ENCODE measurements at places on chromosomes 2 and 18.

DNA sequence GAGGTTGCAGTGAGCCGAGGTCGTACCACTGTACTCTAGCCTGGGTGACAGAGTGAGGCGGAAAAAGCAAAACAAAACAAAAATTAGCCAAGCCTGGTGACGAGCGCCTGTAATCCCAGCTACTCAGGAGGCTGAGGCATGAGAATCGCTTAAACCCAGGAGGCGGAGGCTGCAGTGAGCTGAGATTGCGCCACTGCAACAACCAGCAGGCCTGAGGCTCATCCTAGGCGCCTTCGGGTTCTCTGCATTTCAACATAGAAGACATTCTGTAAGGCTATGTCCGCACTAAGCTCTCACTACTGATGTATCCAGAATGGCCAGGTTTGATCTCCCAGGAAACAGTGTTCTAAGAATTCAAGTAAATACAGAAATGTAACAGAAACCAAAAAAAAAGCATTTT is 23.5 kb downstream of the PTPN2 start:
- no peak for DNase-seq

GRCh38 chr18:36028859-36029258 is 38.5 kb downstream of the RPRD1A start:
- DNase-seq, result no peak

DNA sequence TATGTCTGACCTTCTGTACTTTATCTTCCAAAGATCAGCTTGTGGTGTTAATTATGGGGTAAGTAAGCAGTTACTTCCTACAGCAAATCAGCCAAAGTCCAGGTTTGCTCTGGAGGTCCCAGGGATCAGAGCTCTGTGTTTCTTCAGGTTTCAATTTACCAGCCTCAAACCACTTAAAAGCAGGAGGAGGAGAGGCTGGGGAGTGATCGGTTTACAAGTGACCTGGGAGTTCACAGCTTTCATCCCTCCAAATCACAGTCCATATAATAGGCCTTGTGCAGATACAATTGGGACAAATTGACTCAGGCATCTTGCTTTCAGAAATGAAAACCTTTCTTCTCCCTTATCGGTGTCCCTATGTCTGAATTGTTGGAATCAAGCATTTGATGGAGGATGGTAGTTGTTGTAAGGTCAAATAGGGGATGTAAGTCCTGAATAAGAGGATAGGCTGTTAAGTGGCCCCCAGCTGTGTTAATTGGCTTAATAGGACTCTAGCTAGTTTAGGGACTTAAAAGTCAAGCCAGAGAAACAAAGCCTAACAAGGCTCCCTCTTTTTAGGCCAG is 188.0 kb upstream of the NT5C1B start:
- no peak for DNase-seq

GRCh38 chr18:27808683-27809082 is 368.2 kb downstream of the CDH2 start:
- no peak for DNase-seq

- no peak for DNase-seq
These were observed 70.3 kb downstream of the WDR7 start for GRCh38 chr18:56721491-56721890.

- DNase-seq, result no peak
These were observed 92.7 kb downstream of the MRO start for GRCh38 chr18:50726960-50727589.

DNA sequence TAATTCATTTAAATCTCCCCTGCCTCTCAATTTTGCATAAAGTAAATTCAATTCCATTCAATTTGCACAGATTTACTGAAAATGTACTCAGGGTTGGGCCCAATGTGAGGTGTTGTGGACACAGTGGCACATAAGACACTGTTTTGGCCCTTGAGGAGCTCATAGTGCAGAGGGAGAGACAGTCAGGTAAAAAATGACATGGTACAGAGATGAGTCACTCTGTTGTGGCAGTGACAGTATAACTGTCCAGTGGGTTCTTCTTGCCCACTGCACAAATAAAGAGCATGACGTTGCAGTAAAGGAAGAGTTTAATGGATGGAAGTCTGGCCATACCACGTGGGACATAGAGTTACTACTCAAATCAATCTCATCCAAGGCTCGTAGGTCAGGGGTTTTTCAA is 400.3 kb upstream of the TRIB2 start:
- no peak for DNase-seq

GRCh38 chr2:216696751-216697560 is 1.6 kb upstream of the IGFBP5 start:
- DNase-seq, result no peak

DNA sequence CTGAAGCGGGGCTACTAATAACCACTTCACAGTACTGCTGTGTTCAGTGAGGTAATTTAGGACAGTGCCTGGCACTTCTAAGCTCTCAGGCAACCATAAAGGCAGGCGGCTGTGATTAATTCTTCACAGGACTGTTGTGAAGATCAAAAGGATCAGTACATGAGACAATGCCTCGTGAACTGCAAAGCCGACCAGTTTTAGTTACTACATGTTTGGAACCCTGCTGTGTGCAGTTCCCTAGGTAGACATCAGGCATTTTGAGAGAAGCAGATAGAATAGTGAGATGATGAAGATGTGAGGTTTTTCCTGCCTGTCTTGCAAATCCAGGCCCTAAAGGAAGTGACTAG is 19.1 kb downstream of the EFHD1 start:
- no peak for DNase-seq

- no peak for DNase-seq
These were observed 532.1 kb downstream of the SOX11 start for GRCh38 chr2:6224267-6224666.

DNA sequence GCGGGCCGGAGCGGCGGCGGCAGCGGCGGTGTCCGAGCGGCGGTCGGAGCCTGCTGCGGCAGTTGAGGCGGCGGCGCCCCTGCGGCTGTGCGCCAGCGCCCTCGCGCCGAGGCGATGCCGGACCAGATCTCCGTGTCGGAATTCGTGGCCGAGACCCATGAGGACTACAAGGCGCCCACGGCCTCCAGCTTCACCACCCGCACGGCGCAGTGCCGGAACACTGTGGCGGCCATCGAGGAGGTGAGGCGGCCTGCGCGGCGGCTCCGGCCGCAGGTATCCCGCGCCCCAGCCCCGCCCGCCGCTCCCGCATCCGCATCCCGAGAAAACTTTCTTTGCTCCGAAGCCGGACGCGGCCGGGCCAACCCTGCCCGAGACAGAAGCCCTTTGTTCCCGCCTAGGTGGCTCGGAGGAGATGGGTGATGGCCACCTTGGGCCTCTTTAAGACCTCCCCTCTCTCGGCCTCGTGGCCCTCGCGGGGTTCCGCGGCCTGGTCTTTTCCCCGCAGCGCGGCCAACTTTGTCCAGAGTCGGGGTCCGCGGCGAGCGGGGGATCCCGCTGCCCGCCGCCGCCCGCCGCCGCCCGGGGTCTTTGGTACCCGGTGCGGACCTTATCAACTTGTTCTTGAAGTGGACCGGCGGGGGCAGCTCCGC is 504 bp downstream of the ASAP2 start:
- peak; percentile 47 for DNase-seq

DNA sequence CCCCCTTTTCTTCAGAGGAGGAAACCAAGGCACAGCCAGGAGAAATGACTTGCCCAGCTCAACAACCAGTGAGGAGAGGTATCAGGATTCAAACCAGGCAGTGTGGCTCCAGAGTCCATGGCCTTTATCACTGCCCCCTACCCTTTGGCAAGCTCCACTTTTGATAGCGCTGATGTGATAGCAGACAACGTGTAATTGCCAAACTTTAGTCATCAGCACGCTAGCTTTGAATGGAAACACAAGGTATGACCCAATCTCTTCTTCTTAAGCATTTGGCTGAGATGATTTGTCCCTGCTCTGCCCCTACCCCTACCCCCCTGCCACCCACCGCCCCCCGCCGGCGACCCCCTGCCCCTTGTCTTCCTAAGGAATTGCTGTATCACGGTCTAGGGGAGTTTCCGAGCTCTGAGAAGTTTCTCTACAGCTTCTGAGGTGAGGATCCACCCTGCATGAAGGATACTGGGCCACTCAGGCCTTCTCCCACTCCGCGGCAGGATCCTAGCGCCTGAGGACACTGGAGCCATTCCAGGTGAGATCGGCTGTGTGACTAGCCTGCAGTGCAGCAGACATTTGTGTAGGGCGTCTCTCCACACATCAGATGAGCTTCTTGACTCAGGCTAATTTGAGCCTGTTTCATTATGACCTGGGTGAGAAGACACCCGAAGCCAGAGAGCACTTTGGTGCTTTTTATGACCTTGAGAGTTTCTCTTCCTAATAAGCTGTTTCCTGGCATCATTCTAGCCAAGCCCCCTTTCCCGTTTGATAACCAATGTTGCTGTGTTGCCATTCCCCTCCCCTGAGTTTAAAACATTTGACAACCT is 75.1 kb upstream of the MAP4K4 start:
- DNase-seq, result no peak

DNA sequence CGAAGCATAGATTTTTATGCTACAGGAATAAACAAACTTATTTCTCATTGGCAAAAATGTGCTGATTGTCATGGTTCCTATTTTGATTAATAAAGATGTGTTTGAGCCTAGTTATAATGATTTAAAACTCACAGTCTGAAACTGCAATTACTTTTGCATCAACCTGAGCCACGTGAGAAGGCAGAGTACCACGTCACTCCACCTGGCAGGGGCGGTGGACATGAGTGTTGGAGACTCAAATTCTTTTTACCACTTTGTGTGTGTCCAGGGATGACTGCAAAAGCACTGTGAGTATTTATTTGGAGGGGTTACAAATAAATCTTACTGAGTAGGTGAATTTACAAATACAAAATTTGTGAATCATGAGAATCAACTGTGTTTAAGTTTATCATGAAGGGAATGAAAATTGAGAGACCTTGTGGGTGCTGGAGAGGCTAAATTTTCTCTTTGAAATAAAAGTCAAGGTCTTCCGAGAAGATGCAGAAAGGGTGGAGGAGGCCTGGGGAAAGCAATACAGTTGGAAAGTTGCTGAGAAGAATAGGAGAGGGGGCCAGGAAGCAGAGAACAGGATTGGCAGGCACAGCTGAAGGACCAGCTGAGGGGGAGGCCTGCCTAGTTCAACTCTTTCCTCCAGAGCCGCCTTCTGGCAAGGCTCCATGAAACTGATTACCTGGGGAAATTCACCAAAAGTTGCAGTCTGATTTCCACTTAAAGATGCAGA is 316.4 kb downstream of the MYCN start:
- DNase-seq, result no peak

DNA sequence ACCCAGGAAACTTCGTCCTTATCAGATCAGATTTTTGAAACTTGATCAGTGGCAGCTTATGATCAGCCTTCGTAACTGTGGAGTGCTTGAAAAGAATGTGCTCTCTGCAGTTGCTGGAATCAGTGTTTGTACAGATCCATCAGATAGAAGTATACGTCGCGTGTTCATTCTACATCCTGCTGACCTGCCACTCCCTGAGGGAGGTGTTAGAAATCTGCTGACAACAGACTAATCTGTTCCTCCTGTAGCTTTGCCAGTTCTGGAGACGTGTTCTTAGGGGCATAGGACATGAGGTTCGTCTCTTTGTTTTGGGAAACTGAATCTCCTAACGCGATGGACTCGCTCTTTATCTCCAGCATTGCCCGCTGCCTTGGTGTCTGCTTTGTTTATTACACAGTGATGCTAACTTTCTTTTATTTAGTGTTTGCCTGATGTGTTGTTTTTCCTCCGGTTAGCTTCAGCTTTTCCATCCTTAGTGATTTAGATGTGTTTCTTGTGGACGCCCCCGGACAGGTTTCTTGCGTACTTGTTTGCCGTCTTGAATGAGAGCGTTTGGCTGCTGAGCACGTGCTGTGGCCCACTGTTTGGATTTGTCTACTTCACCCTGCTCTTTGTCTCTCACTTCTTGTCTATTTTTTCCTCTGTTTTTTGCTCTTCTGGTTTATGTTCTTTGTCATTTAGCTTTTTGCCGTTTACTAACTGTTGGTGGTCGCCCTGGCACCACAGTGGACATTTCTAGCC is 17.4 kb upstream of the GAL3ST2 start:
- no peak for DNase-seq

DNA sequence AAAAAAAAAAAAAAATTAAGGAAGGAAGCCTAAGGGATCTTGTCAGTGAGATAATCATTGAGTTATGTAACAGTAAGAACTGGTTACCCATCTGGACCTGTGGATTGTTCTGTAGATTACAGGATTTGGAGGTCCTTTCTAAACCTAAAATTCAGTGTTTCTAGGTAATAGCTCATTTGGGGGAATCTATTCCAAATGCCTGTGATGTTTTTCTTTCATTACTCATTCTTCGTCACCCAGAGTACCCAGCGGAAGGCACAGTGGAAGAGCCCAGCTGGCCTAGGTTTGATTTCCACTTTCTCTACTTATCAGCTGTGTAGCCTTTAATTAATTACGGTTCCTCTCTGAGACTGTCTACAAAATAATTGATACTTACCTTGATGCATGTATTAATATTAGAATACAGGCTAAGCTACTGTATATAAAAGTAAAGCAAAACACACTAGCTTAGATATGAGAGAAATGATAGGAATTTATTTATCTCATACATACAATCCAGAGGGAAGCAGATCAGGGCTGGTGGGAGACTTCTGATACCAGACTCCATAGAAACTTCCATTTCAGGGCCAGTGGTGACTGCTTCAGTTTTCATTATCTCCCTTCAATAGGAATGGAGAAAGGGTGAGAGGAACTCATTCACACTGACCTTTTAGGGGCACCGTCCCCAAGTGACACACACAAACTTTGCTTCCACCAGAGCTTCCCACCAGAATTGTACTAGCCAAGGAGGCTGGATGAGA is 115.8 kb upstream of the NOSTRIN start:
- DNase-seq, result no peak

All from WTC11 (cell line).